ENCODE measurements at places on chromosomes 4 and X.

- DNase-seq = no peak
These were observed 60.3 kb downstream of the SH3KBP1 start for GRCh38 chrX:19827088-19827487.

GRCh38 chr4:122980860-122981259 lies 58.5 kb upstream of the NUDT6 start:
- no peak for DNase-seq

GRCh38 chr4:42330002-42330592 lies 67.2 kb upstream of the SHISA3 start:
- DNase-seq = no peak

DNA sequence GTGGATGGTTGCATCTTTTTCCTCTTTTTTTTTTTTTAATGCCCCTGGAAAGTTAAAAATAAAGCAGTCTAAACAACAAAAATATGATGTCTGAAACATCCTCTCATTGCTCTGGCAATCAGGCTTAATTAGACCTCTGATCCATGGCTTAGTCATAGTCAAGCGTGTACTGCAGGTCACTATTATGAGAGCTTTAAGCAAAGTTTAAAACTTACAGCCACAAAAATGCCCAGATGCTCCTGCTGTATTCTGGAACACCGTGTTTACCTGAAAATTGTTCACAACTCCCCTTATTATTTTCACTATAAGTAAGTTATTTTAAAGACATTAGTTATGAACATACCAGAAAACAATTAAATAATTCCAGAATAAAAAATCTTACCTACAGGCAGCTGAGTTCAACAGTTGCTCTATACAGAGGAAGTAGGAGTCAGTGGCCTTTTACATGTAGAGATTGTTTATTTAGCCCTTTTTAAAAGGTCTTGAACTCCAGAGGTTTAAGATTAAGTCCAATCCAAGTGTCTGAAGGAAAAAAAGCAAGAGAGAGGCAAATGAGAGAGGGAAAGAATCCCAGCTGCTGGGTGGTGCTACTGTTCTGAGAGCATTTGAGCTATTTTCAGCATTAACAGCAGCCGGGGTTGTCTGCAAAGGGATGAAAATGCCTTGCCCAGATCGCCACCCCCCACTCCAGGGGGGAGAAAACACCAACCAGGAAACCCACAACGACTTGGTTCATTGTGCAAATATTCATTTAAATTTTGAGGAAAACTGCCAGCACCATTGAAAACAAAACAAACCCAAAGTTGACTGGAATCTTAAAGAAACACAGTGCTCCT lies 36.9 kb downstream of the SORBS2 start:
- no peak for DNase-seq

GRCh38 chr4:26719954-26720552 lies 136.2 kb downstream of the TBC1D19 start:
- DNase-seq = no peak

GRCh38 chr4:87901422-87901992 lies 68.7 kb downstream of the MEPE start:
- no peak for DNase-seq

DNA sequence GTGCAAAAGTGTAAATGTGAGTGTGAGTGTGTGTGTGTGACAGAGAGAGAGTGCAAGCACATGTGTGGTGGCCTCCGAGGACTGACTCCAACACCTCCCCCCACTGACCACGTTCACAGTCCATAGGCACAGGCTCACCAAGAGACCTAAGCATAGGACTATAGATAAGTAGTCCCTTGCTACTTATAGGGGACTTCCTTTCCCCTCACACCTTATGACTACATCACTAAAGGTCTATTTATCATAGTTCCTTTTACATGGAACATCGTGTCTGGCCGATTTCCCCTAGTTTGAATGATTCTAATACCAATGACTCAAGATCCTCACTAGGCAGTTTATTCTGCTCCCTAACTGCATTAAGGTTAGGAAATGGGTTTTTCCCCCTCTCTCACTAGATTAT lies 17.8 kb downstream of the FRMPD3 start:
- DNase-seq = no peak

- no peak for DNase-seq
These were observed 453.1 kb downstream of the CCSER1 start for GRCh38 chr4:90580326-90580725.

- DNase-seq = no peak
These were observed 67.4 kb upstream of the QRFPR start for GRCh38 chr4:121448231-121448630.

DNA sequence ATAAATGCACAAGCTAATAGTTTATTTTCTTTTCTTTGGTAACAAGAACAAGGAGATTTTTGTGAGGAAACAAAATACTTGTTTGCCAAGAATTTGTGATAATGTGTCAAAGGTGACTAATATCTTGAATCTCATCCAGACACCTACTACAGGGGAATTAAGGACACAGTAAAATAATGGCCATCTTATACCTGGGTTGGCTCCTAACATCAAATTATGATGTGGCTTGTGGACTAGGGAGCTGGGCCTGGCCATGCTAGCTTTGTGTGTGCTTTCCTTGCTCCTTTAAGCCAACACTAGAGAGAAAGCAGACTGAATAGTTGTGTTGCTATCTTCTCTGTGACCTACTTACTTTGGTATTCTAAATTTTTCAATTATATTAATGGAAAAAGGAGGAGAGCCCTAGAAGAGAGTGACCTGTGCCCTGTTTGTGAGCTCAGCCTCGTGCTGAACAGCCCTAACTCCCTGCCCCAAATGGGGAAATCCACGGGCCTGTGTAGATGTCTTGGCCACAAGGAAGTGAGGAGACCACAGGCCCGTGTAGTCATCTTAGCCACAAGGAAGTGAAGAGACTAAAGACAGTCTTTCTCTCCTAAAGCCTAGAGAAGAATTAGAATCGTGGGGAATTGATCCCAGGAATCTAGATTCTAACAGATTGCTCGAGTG lies 23.3 kb downstream of the ARHGAP24 start:
- DNase-seq = no peak

- peak; percentile 22 for DNase-seq
These were observed 43.7 kb downstream of the DDX3X start for GRCh38 chrX:41377624-41378023.

GRCh38 chrX:132216806-132217202 lies 2.4 kb downstream of the RAP2C start:
- DNase-seq = no peak

DNA sequence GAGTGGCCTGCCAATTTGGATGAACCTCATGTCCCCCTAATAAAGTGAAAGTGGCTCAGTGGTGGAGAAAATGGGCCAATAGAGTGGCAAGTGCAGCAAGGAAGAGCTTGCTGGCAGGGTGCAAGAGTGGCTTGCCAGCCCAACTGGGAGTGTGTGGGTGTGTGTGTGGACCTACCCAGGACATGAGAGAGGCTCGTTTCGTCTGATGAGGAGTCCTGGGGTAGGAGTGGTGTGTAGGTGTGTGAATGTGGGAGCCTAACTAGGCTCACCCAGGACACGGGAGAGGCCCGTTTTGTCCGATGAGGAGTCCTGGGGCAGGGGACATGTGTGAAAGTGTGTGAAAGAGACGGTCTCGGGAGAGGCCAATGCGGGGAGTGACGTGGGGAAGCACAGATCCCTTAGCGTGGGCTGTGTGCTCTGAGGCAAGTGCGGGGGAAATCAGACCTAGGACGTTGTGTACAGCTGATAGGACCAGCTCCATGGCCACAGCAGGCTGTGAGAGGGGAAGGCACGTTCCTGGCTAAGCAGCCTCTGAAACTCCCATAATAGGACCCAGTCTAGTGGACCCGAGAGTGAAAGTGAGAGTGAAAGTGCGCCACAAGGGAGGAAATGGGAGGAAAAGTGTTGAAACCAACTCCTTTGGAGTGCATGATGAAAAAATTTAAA lies 5.3 kb downstream of the GAGE10 start:
- DNase-seq = no peak

DNA sequence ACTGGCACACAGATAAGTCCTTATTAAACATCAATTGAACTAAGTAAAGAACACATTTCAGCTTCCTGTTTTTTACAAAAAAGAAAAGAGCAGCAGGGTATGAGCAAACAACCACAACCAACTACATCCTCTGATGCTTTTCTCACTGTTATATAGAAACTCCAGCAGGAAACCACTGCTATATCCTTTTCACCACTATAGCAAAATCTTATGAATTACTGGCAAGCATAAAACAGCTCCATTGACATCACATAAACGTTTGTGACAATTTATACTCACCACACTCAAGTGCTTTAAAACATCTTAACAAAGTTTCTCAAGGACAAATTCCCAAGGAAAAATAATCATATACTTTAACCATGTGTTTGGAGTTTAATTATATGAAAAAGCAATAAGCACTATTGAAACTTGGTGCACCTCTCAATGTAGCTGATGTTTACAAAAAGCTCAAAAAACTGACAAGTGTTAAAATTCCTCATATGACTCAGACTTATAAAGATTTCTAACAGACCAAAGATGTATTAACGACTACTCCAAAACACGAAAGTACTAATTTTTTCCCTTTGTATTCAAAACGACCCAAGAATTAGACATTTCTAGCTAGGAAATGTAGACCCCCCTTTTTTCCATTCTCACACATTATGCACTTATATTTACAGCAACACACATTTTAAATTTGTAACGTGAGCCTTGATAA lies 12.9 kb downstream of the GPRIN3 start:
- no peak for DNase-seq

DNA sequence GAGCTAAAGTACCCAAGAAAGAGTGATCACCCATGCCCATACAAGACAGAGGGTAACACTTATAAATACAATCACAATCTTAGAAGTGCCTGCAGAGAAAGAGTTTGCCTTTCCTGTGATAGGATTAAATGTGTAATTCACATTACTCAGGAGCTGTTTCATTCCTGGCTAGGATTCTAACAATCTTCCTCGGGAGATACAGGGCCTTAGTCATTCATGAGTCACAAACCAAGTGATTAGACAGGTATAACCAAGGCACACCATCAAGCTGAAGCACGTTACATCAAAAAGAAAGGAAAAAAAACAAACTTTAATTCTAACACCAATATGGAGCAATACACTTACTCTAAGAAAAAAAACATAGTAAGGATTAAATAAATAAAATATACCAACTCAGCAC lies 14.9 kb downstream of the ABCG2 start:
- no peak for DNase-seq

DNA sequence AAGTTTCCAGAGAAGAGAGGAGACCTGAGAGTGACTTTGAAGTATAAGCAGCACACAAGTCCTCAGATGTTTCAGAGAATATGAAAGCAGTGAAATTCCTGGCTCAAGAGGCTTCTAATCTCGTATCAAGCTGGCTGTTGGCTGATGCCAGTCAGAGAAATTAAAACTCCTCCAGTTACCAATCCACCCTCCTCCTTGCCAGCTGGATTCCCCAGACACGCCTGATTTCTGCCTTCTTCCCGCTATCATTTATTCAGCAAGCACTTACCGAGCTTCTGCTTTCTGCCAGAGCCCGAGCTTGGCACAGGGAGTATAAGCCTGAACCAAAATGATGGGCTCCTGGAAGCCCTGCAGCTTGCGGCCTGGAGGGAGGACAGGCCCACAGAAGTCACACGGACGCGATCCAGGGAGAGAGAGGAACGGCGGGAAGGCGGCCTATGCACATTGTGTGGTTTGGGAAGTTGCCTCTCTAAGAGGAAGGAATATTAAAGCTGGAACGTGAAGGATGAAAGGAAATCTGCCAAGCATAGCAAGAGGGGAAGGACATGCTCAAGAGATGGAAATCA lies 102.4 kb upstream of the TBL1X start:
- no peak for DNase-seq

- no peak for DNase-seq
These were observed 14.8 kb downstream of the AMTN start for GRCh38 chr4:70533211-70533610.

- DNase-seq = no peak
These were observed 10.1 kb downstream of the XAGE5 start for GRCh38 chrX:52821079-52821760.

DNA sequence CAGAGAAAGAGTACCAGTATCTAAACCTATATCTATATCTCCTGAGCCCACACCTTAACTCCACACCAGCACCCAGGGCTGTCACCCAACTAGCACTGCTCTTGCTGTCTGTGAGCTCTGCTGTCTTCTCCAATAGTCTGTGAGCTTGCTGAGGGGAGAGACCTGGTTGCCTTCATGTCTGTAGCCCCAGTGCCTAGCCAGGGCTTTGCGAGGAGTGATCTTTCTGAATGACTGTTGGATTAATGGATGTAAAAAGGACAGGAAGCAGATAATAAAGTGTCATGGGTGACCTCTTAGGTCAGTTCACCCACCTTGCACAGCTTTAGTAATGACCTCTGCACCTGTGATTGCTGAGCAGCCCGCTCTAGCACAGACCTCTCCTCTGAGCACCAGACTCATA lies 30.5 kb downstream of the CNGA2 start:
- no peak for DNase-seq

GRCh38 chrX:124232523-124233201 lies 99.8 kb upstream of the TEX13D start:
- no peak for DNase-seq

DNA sequence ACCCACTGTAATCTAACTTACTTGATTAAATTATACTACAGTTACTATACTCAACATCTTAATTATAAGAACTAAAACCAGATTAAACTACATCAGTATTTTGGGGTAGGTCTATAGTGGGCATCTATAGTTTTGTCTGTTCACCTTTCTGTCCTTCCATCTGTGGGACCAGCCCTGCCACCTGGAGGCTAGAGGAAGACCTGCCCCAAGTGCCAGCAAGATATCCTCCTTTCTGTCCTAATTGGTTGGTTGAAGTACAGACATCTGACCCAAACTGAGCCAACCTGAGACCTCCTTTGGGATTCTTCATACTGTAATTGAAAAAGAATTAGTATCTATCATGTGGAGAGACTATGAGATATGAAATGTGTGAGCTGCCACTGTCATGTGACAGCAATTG lies 172.2 kb upstream of the TLL1 start:
- no peak for DNase-seq

DNA sequence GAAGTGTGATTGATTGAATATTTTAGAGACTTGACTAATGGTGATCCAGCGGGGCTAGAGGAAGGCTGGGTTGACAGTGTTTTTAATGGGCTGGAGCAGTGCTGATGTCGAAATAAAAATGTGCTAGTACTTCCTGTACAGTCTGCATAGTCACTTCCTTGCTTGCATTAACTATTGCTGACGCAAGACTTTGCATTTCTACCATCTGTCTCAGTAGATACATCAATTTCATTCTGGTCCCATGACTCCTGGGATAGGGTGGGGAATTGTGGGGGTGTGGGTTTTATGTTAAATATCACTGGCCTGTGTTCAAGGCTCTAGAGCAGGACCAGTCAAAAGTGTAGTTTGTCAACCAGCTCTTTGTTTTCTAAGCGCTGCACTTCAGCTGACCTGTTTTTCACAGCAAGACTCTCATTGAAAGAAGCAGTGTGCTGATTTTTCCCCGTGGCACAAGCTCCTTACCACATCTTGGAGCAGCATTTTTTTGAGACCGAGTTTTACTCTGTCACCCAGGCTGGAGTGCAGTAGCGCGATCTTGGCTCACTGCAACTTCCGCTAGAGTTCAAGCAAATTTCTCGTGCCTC lies 35.2 kb upstream of the PHEX start:
- no peak for DNase-seq

Measured in stimulated activated CD8-positive, alpha-beta memory T cell treated with anti-CD3 and anti-CD28 coated beads, Interleukin-7, amount 100 ng/mL, for 48 hours (primary cell).